ENCODE measurements at places on chromosomes 4 and X. TPM values are rescaled to one million over a fixed set of nuclear protein-coding genes. Genes with fewer than 3 reads are reported as not detected.

PFKFB1 gene
- not detected for total RNA-seq

NWD2 gene
- total RNA-seq: 2.4 TPM

CT45A2 gene
- total RNA-seq: not detected

GC gene
- total RNA-seq: 4.6 TPM

DNA sequence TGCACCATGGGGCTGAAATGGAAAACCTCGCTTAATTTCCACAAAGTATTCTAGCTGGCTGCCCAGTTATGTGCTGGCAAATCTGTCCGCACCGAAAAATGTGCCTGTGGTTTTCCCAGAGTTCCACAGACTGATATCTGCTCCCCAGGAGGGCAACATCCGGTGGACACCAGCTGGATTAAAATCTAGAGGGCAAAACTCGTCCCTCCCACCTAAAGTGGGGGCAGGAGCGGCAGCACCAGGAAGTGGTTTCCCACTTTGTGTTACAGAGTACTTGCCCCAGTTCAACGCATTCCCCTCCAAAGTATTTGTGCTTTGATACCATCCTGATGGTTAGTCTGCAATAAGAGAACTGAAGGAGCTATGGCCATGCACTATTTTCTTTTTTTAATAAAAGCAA lies 187.6 kb downstream of the TSPAN5 start:
- no peak for DNase-seq
